ENCODE measurements at places on chromosomes 7 and 10. TPM values are rescaled to one million over a fixed set of nuclear protein-coding genes. Genes with fewer than 3 reads are reported as not detected.

CTAGE4 gene
- not detected for polyA plus RNA-seq

DNA sequence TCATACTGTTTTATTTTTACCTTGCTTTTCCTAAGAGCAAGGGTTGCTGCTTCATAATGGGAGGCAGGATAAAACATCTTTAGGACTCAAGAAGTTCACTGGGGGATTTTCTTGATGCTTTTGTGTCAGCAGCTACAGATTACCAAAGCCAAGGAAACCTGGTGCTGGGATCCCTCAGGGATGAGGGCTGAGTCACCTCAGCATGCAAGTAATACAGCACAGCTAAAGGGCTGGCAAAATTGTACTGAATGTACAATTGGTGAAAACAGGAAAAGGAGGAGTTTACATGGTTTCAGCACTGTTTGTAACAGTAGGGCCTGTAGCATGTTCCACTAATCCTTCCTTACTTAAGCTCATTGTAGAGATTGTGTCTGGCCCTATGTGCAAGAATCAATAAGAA, 1056.8 kb downstream of the SORCS1 start:
- DNase-seq = no peak

- DNase-seq = no peak
Observed at GRCh38 chr10:32516567-32517495, 70.9 kb downstream of the CCDC7 start.

- peak; percentile 8 for DNase-seq
Observed at GRCh38 chr7:105806592-105807447, 69.6 kb downstream of the ATXN7L1 start.

DNA sequence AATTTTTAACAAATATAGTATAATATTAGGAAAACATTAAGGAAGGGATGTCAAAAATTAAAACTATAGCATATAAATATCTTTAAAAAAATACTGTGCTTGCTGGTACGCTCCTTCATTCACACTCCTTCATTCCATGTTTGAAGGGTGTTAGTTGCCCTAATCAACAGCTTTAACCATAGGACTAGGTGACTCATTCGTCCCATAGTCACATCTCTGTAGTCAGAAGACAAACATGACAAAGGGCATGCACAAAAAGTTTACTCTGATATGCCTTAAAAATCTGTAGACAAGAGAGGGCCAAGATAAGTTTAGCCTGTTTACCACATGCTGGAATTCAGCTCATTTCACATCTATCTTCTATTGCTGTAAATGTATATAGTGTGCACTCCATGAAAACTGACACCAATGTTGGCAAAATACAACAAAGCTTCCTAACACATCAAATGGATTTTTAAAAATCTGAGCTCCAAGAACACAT, 646 bp downstream of the FAM13C start:
- no peak for DNase-seq

DNA sequence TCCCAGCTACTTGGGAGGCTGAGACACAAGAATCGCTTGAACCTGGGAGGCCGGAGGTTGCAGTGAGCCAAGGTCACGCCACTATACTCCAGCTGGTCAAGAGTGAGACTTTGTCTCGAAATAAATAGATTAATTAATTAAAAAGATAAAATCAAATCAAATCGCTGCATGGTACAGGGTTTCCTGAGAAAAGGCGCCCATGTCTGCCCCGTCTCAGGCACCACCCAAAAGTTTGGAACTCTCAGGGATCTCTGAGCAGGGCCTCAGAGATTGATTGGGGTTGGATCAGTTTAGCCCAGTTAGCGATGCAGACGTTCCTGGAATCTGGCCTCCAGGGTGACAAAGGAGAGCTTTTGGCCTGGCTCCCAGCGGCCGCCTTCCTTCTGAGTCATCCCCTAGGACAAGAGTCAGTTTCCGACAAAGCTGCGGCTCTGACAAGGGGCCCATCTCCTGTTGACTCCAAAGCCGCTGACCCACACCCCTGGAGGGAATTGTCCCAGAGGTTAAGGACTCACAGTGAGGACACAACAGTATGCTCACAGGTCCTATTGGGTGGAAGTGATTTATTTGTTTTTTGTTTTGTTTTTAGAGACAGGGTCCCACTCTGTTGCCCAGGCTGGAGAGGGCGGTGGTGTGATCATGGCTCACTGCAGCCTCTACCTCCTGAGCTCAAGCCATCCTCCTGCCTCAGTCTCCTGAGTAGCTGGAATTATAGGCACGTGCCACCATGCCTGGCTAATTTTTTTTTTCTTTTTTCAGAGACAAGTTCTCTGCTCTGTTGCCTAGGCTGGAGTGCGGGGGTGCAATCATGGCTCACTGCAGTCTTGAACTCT, 6.8 kb downstream of the ORAI2 start:
- DNase-seq = no peak

TMEM236 gene
- polyA plus RNA-seq = not detected

Data from naive thymus-derived CD8-positive, alpha-beta T cell (primary cell).